ENCODE measurements at places on chromosomes 6 and 20.

GRCh38 chr6:163708466-163708865, 293.9 kb downstream of the QKI start:
- DNase-seq = no peak

GRCh38 chr20:34713194-34713943, 9.2 kb downstream of the TP53INP2 start:
- no peak for DNase-seq

GRCh38 chr6:52724042-52724405, 39.3 kb downstream of the GSTA2 start:
- no peak for DNase-seq

- DNase-seq = no peak
Measured at GRCh38 chr6:92977018-92977417, 442.3 kb downstream of the EPHA7 start.

- no peak for DNase-seq
Measured at GRCh38 chr6:140850438-140850837, 1282.3 kb upstream of the GJE1 start.

- no peak for DNase-seq
Measured at GRCh38 chr6:137978252-137978896, 111.3 kb downstream of the TNFAIP3 start.

- no peak for DNase-seq
Measured at GRCh38 chr6:155274533-155274932, 10.7 kb downstream of the CLDN20 start.

DNA sequence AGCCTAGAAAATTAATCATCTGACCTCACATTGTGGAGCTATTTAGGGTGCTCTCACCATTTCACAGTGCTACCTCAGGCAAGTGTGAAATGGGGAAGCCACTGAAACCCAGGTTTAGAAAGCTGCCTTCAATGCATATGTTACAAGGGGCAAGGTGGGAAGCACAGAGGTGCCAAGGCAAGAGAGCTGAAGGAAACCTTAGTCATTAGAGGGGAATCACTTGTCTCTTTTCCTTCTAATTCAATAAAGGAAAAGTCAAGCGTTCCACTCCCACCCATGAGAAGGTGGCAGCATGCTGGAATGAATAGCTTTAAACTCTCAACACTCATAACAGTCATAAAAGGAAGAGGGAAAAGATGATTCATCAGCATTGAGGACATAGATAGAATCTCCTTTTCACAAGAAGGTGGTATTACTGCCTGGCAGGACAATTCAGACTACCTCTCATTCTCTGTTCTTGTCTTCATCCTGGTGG, 251.9 kb upstream of the IRAK1BP1 start:
- DNase-seq = no peak

GRCh38 chr6:112475083-112475482, 128.0 kb downstream of the RFPL4B start:
- DNase-seq = no peak

GRCh38 chr6:164169355-164169754, 754.8 kb downstream of the QKI start:
- DNase-seq = no peak

- peak; percentile 55 for DNase-seq
Measured at GRCh38 chr6:51855310-51856082, 231.9 kb downstream of the PKHD1 start.

DNA sequence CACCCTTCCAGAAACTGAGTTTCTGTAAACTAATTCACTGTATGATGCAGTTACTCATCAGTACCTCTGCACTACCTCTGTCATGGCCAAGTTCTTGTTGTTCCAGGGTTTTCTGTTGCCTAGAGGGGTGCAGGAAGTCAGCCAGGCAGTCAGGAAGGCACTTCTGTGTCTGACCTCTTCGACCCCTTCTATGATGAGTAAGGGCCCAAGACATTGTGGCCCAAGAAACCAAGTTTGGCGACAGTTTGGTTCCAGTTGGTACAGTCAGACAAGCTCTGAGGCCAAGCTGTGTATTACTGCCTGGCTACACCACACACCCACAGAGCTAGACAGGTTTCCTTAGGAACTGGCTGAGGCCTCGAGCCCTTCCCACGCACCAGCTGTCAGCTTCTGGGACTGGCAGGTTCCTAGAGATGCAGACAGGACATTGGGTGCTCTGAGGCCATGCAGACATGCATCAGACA, 41.2 kb downstream of the TRAF3IP2 start:
- DNase-seq = no peak

DNA sequence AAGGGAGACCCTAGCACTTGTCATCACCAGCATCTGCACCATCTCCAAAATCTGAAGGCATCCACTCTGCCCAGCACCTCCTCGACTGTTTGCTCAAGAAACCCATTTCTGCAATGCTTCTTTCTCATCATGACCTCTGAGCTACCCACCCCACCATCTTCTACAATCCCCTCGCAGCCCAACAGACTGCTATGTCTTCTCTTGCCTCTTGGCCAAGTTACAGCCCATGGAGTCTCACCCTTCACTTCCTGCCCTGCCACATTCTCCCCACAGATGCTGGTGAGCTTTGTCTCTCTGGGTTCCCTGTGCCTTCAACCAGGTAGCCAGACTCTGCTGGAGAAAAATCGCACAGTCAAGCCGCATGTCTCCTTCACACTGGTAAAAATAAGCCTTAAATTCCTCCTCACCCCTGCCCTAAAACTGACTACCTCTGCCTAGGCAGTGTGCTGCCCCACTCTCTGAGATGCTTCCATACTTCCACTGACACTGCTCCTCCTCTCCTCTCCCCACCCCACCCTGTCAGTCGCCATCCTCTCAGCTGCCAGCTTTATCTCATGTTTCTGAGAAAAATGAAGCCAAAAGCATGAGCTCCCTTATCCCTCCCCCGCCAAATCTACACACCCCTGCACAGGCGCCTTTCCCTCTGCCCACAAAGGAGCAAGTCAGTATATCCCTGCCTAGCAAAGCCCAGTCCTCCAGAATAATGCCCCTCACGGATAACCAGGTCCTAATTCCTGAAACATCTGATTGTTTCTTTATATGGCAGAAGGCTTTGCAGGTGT, 2.3 kb upstream of the TXNDC5 start:
- DNase-seq = no peak

- DNase-seq = no peak
Measured at GRCh38 chr20:57737349-57737748, 27.5 kb upstream of the PMEPA1 start.

- no peak for DNase-seq
Measured at GRCh38 chr6:157430834-157431233, 49.8 kb downstream of the ZDHHC14 start.

DNA sequence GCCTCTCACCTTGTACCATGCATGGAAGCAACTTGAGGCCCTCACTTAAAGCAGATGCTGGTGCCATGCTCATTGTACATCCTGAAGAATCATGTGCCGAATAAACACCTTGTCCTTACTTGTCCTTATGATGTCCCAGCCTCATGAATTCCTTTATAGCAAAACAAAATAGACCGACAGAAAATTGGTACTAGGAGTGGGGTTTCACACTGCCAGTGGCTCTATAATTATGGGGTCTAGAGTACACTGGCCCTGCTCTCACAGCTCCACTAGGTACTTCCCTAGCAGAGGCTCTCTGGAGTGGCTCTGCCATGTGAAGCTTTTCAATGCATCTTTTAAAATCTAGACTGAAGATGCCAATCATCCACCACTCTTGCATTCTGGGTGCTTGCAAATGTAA, 101.2 kb downstream of the HTR1B start:
- no peak for DNase-seq

DNA sequence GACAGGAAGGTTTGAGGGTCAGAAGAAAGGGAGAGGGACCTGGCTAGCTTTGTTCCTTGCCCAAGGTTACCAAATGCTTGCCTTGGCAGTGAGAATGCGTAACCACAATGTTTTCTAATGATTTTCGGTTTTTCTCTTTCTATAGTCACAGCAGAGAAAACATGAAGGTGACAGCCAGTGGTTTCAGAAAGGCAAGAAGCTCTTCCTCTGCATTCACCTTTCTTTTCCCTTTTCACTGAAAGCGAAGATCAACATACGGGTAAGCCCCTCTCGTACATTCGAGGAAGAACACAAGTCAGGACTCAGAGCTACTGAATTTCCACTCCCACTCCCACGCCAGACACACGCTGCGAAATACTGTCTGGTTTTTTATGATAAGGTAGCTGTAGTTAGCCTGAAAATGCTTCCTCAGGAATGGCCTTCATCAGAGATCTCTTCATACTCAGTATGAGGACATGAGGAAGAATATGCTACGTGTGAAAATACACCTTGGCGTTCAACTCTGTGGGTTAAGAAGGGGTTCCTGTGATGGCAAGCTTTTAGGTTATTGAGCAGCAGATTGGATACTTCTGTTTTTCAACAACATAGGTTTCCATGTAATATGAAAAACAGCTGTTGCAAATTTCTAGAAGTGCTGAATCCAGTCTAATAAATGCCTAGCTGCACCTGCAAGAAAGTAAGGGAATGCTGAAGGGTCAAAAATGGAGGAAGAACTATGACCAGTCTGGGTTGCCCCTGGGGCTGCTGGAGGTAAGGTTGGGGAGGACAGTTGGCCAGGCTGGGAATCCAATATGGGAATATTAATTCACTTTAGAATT, 7.4 kb upstream of the CD83 start:
- no peak for DNase-seq

DNA sequence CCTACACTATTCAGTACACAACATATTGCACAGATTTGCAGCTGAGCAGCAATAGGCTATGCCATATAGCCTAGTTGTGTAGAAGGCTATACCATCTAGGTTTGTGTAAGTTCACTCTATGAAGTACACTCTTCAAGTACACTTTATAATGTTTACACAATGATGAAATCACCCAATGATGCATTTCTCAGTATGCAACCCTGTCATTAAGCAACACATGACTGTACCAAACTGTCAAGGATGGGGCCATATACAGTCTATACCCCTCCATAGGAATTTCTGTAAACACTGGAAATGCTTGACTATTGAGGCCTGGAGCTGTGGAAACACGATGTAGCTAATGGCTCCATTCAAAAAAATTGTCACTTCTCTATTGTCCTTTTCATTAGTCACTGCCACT, 535.4 kb downstream of the EPM2A start:
- peak; percentile 81 for DNase-seq

GRCh38 chr6:98116455-98116854, 717.9 kb upstream of the POU3F2 start:
- DNase-seq = no peak

DNA sequence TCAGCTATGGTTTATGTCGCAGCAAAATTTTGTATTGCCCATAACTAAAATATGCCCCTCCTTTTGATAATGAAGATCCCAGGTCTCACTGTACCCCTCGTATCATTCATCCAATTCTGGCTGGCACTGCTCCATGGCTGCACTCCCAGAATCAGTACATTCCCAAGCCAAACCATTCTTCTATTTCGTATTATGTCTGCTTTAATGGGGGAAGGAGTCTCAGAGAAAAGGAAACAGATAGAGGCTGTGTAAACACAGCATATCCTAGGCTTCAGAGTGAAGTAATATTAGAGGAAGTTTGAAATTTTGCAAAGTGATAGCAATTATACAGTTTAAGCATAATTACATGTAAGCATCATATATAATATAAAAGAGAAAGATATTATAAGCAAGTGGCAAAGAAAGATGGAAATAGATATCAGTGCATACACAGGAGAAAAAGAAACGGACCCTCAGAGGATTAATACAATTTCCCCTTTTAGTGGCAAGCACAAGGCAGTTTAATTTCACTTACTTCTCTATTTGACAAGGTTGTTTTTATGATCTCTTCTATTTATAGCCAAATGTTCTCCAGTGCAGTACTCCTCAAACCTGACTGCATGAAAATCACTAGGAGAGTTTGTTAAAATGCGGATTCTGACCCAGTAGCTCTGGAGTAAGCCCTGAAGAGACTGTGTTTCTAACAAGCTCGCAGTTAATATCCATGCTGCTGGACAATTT, 56.5 kb upstream of the TENT5A start:
- peak; percentile 18 for DNase-seq

- DNase-seq = no peak
Measured at GRCh38 chr6:70967049-70967448, 10.2 kb upstream of the B3GAT2 start.

DNA sequence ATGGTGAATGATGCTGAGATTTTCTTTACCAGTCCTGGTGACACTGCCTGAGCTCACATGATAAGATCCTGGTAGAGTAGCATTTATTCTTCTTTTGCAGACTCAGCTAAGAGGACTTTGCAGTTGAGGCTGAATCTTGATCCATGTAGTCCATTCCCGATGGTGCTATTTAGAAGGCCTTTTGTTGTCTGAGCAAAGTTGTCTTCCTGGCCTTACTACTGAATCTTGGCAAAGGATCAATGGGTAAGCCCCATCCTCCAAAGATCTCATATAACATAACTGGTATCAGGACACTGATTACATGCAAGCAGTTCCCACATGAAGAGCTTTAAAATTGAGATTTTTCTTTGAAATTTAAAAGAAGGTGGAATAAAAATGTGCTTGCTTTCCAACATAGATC, 291.6 kb downstream of the SOX4 start:
- no peak for DNase-seq

- no peak for DNase-seq
Measured at GRCh38 chr6:165042912-165043311, 266.5 kb downstream of the C6orf118 start.

GRCh38 chr20:34324541-34324940, 21.4 kb upstream of the AHCY start:
- no peak for DNase-seq

DNA sequence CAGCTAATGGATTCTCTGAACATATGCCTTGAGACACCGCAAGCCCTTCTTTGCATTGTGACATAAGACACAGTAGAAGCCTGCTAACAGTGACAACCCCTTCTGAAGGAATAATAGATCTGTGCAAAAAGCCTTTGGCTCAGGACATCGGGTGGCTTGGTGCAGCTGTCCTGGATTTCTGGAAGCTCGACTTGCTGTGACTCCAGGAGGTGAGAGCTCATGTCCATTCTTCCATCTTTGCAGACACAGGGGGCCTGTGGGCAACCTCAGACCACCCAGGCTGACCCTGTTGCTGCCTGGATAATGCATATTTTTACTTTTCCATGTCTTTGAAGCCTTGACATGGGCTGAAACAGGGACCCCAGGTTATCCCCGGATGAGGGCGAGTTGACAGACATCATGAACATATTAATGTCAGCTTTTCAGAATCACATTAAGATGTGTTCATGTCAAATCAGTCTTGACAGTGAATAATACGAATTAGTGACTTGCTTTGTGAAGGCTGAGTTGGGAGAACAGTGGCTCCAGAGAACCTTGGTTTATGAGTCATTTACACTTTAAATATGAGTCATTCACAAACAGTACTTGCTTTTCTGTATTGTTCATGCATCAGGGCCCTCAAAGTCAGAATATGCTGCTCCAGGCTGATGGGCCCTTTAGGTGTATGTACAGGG, 66.8 kb upstream of the IYD start:
- DNase-seq = no peak
